Placental epithelial cell (primary cell): ENCODE measurements at places on chromosomes 3 and 15. TPM values are rescaled to one million over a fixed set of nuclear protein-coding genes. Genes with fewer than 3 reads are reported as not detected.

The GOLGA8T gene
- total RNA-seq: not detected in 2 replicates

The DLEC1 gene
- total RNA-seq: 0.11 and 0.39 TPM in 2 replicates

The CAMK2N2 gene
- 0.39 TPM in 1 of 2 replicates, not detected in the other for total RNA-seq

The EPHB3 gene
- 3.7 and 4.7 TPM in 2 replicates for total RNA-seq

The CELSR3 gene
- 1.6 and 2.4 TPM in 2 replicates for total RNA-seq

The ANKRD34C gene
- total RNA-seq: under 0.01 and 0.87 TPM in 2 replicates

The AHSG gene
- total RNA-seq: not detected in 2 replicates

The SNX22 gene
- total RNA-seq: 0.39 TPM in 1 of 2 replicates, not detected in the other

The RTF1 gene
- total RNA-seq: 15.6 and 18.8 TPM in 2 replicates

The AGTR1 gene
- total RNA-seq: 0.79 and 29.2 TPM in 2 replicates

The GRM2 gene
- total RNA-seq: under 0.01 and 0.11 TPM in 2 replicates

The TM4SF1 gene
- 1.2 and 1.8 TPM in 2 replicates for total RNA-seq

The GABRR3 gene
- not detected in 2 replicates for total RNA-seq

The CAMKV gene
- total RNA-seq: not detected in 2 replicates

The ADAMTS7 gene
- total RNA-seq: 2.0 and 3.5 TPM in 2 replicates

The TMC3 gene
- total RNA-seq: not detected in 2 replicates

The ATP2C1 gene
- 74.9 and 80.1 TPM in 2 replicates for total RNA-seq

The LSAMP gene
- not detected in 2 replicates for total RNA-seq

The TUBGCP5 gene
- 12.8 and 22.8 TPM in 2 replicates for total RNA-seq

The AGBL1 gene
- not detected in 2 replicates for total RNA-seq

The P3H2 gene
- 15.8 and 28.7 TPM in 2 replicates for total RNA-seq

The ANKRD63 gene
- not detected in 2 replicates for total RNA-seq

The POTEB2 gene
- not detected in 2 replicates for total RNA-seq

The CATSPER2 gene
- total RNA-seq: 0.43 and 1.6 TPM in 2 replicates

The NDN gene
- total RNA-seq: 30.2 and 42.9 TPM in 2 replicates

The ASB14 gene
- total RNA-seq: under 0.01 TPM in 1 of 2 replicates, not detected in the other

The SLC12A1 gene
- not detected in 2 replicates for total RNA-seq

The LRRK1 gene
- total RNA-seq: 11.1 and 11.8 TPM in 2 replicates

The LSMEM2 gene
- total RNA-seq: not detected in 2 replicates

The JMJD7 gene
- 0.39 and 5.2 TPM in 2 replicates for total RNA-seq

The ARIH1 gene
- 28.0 and 38.9 TPM in 2 replicates for total RNA-seq

The PLA1A gene
- 0.87 and 1.6 TPM in 2 replicates for total RNA-seq

The MYRIP gene
- not detected in 2 replicates for total RNA-seq

The NMNAT3 gene
- total RNA-seq: under 0.01 TPM in 1 of 2 replicates, not detected in the other

The FBXO40 gene
- total RNA-seq: not detected in 2 replicates

The HRG gene
- total RNA-seq: not detected in 2 replicates

The SLC15A2 gene
- 3.7 and 9.4 TPM in 2 replicates for total RNA-seq

The CD96 gene
- total RNA-seq: 0.39 TPM in 1 of 2 replicates, not detected in the other

The KY gene
- not detected in 2 replicates for total RNA-seq
